ENCODE measurements at places on chromosomes 7 and 10.

DNA sequence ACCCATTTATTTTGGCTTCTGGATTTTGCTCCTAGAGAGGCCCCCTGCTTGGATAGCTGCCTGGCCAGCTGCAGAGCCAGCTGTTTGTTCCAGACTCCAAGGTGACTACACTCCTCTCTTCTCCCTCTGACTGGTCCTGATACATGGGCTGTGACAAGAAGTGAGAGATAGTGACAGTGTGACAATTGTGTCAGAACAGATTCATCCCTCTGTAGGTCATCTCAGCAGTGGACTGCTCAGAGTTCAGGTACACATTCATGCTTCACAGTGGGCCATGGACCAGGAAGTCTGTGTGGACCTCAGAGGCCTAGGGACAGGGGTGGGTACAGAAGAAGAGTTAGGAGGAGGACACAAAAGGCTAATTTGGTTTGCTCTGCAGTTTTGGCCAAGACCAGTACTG, 188.2 kb upstream of the MKLN1 start:
- DNase-seq: no peak

- DNase-seq: no peak
Measured at GRCh38 chr7:65820287-65820950, 52.5 kb upstream of the VKORC1L1 start.

DNA sequence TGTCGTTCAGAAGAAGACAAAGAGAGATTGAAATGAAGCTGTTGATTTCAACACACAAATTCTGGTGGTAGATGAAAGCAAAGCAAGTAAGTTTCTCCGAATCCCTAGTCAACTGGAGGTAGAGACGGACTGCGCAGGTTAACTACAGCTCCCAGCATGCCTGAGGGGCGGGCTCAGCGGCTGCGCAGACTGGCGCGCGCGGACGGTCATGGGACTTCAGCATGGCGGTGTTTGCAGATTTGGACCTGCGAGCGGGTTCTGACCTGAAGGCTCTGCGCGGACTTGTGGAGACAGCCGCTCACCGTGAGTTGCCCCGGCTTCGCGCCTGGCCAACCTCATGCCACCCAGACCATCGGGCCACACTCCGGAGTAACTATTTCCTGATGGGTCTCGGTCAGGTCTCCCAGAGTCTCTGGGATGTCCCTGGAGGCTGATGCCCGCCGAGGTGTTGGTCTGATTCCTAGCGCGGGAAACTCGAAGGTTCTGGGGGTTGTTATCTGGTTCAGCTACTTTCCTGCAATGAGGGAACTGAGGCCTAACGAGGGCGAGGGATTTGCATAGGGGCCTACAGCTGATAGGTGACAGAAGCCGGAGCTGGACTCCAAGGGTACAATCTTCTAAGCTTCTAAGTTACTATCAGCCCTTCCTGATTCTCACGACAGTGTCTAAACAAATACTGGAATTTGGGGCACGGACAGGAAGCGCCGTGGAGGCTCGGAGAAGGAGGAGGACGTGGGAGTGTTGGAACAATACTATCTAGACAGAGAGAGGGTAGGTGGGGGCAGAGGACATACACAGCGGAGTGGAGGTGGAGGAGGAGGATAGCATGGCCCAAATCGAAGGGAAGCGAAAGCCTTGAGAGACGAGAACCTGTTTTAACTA, at the start of gene RPP30:
Gene RPP30 (plus strand): TSS at position 209 of the 882 bp plus-strand sequence. CDS start 13 bp downstream, at position 222.
- DNase-seq: peak; percentile 82

DNA sequence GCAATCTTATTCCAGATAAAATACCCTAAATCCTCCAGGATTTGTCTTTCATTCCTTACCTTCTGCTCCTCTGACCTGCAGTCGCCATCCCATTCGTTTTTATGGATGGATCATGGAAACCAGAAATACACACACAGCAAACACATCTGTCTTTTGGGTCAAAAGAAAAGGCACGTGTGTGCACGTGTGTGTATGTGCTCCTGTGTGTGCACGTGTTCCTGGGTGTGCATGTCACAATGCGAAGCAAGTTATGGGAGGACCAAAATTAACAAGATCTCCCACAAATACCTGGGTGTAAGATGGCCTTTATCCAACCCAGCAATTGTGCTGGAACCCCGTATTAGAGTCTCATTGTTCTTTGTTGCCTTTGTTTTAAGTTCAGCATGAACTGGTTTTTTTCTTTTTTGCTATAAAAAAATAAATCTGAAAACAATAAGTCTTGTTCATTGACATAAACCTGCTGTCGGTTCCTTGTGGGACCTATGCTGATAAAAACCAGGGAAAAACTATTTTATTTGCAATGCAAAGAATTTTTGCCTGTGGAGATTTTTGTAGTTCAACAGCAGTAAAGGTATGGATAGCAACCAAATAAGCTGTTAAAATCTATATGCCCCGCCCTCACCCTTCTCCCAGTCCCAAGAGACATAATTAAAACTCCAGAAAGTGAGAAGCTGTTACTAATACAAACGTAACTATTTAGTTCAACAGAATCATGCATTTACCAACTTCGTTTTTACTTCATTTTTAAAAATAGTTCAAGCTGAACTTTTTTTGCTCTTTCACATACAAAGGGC, 229.6 kb downstream of the CREB5 start:
- no peak for DNase-seq

DNA sequence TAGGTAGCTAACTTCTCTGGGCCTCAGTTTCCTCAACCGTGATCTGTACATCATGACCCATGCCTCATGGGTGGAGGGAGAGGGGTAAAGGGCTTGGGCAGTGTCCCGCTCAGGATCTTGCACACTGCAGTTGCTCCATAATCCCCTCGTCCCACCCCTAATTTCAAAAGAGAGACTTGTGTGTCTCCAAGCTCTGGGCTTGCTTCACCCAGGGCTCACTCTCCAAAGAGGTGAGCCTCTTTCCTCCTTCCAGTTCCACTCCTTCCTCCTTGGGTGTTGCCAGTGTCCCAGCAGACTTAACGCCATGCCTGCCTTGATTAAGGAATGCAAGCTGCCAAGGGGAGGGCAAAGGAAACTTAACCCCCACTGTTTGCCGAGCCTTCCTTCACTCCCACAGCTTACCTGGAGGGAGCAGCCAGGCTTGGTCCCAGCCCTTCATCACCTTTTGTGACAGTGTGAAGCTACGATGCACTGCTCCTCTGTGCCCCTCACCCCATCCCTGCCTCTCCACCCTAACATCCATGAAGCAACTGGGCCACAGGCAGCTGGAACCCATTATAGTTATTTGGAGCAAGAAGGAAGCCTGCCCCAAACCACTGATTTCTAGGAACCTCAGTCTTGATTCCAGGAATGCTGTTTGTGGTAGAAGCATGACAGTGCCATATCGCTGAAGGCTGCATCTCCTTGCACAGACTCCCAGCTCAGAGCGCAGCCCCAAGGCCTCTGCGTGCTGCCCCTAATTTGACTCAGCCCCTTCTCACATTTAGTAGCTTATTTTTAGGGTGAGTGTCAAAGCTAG, 363.3 kb downstream of the TNS3 start:
- no peak for DNase-seq

DNA sequence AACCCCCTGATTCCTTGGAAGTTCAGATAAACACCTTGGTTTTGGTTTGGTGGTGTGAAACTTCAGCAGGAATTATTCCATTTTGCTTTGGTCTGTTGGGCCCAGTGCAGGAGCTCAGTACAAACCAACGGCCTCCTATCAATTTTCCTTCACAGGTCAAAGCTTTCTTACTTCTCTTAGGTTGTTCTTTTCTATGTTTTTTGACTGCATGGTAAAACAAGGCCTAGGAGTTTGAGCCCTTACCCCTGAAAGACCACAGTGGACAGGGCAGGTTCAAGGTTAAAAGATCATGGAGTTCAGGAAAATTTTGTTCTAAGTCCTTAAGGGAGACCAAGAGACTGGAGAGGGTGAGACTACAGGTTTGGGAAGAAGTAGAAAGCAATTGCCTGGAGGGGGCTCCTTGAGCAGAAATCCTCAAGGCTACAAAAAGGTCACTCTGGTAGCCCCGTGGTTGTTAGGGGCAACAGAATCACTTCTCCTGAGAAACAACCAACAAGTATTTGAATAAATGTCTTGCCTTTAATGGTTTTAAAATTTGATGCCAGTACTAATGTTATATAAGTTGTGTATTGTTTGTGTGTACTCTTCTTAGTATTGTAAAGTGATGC, 40.9 kb upstream of the FHIP2A start:
- DNase-seq: no peak

DNA sequence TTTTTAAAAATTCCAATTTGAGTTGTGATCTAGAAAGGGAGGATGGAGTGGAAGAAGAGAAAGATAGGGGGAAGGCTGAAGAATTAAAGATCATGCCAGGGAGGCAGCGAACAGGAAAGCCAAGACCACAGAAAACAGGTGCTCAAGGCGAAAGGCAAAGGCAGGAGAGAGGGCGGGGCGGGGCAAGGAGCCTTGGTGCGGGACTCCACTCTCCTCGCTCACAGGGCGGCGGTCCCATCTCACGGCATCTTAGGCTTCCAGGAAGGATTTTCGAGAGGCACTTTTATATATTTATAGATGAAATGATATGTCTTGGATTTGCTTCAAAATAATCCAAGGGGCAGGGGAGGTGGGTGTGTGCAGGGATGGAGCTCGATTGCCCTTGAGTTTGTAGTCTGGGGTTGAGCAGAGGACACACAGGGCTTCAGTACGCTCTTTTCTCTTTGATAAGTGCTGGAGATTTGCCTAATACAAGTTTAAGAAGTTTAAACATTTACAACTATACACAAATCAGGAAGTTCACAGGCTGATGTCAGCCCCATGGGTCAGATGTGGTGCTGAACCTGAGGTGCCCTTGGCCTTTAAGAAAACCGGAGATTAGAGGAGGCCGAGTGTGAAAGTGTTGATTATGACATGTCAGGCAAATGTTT, 161.1 kb downstream of the PRKAG2 start:
- DNase-seq: no peak

GRCh38 chr10:113666682-113667252, 2.9 kb upstream of the NRAP start:
- DNase-seq: no peak

DNA sequence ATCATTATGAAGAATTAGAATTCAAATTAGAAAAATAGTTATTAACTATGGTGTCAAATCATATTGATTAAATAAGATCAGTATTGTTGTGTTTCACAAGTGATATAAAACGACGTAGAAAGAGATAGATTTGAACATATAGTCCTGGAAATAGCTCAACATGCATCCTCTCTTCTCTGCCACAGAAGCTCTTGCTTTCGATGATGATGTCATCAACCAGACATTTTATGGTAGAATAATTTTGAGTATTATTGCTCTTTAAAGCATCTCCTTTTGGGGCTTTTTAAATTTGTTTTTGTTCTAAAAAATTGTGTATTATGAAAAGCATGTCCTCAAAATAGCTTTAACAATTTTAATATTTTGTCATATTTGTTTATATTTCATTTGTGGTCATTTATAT, 95.0 kb downstream of the DGKB start:
- DNase-seq: no peak

GRCh38 chr7:148672041-148672440, 26.7 kb upstream of the CUL1 start:
- no peak for DNase-seq

DNA sequence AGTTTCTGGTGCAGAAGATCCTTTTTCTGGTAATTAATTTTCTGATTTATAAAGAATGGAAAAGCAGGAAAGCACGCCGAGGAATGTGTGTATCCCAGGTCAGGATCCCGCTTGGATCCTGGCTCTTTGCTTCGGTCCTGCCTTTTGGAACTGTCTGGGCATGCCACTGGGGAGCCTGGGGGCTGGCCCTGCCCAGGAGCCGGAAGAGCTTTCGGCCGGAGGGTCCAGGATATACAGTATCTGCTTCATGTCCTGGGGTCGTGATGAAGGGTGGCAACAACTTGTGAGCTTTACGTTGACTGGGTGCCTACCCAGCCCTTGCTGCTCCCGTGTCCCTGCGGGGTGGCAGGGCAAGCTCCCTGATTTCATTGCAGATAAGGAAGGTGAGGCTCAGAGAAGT, 2.4 kb downstream of the SH2D4B start:
- no peak for DNase-seq

DNA sequence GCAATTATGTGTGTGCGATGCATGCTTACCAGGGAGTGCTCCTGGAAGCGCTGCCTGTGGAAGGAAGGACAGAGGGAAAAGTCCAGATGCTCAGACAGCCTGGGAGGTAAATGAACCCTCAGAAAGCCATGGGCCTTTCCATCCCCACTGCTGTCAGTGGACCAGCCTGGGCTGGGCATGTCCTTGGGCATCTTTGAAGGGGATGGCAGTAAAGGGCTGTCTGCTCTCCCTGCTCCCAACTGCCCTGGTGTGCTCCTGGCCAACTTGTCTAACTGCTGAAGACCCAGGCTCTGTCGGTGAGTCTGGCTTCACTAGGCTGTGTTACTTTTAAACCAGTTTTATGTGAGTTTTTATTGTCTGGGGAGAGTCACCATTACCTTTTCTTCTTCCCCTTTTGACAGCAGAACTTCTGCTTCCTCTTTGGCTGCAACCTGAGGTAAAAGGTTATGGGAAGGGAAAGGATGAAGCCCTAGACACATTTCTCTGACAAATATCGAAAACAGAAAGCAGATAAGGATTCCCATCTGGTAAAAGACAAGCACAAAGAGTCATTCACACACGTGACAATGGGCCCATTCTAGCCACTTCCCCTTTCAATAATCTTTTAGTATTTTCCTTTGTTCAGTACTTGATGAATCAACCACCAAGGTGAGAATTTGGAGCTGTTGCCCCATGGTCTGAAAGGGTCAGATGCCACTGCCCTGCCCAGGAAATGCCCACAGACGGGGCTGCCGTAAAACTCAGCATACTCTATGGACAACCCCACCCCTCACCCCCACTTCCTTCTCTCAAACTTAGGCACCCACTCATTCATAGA, 27.6 kb upstream of the PIK3AP1 start:
- no peak for DNase-seq

DNA sequence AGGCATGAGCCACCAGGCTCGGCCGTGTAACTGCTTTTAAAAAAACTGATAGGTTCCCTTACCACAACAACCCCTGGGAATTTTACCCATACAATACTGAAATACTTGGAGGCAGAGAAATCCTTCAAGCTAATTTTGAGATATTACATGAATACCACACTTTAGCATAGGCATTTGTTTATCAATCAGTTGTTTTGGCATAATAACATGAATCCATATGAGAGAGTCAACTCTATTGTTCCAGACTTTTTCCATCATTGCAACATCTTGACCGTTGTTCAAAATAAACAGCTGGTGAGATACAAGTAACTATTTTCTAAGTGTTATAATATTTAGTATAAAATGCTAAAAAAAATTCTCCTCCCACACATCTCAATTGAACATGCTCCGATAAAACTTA, 36.8 kb downstream of the LAMB4 start:
- DNase-seq: no peak

- no peak for DNase-seq
Measured at GRCh38 chr7:77181015-77181595, 18.5 kb downstream of the FGL2 start.

DNA sequence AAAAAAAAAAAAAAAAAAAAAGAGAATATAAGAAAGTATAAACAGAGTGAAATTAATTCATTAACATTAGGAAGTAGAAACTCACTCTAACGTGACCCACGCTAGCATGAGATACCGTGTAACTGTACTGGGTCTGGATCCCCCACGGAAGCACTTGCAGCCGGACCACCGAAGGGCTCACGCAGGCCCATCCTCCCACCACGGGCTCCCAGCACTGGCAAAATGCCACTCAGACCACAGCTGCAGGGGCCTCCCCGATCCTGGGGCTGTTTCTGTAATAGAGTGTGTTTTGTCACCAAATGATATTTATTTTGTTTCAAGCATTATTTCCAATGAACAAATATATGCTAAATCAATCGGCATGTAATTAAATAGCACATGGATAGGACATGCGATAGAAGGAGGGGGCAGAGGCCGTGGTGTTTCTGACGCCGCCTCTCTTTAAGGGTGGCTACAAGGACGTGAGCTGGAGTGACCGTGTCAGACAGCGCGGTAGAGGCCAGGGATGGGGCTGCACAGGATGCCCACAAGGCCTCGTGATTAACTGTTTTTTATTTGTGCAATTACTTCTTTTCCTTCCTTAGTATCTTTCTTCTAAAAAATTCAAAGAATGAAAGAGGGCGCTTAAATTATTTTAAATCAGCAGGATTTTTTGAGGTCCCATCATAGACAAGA, 568.5 kb downstream of the PTPRN2 start:
- DNase-seq: no peak

Measured in stimulated activated CD4-positive, alpha-beta T cell treated with anti-CD3 and anti-CD28 coated beads, Interleukin-4, amount 100 ng/mL, for 1 hour (primary cell).